ENCODE measurements at places on chromosomes 7 and 10.

GRCh38 chr10:71765176-71765904 lies 8.0 kb downstream of the VSIR start:
- no peak for DNase-seq

GRCh38 chr7:100017300-100017699 lies 1.9 kb downstream of the ZKSCAN1 start:
- DNase-seq, result no peak

DNA sequence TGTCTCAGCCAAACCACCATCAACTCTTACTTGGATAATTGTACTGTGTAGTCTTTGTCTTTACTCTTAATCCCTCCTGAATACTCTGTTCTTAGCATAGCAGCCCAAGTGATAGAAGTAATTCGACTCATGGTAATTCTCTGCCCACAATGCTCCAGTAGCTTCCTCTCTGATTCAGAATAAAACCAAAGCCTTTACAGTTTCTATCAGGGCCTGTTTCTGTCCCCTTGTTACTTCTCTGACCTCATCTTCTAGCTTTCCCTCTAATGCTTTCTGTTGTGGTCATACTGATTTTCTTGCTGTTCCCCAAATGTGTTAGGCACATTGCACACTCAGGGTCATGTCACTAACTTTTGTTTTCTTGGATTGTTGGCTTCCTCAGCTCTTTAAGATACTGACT lies 8.0 kb downstream of the ZNF518A start:
- no peak for DNase-seq

DNA sequence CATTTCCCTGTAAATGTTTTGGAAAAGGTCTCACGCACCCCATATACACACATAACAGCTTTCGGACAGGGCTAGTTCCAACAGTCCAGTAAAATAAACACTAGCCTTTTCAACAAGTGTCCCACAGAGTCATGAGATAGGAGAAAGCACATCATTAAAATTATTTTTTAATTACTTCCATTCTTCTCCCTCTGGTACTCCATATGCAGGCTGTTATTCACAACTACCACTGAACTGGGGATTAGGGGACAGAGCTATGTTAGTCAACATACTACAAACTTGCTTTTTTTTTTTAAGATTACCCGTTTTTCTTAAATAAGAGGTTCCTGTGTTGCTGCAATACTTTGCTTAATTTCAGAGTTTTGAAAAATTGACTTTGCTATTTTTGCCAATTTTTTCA lies 576.6 kb upstream of the KCND2 start:
- DNase-seq, result no peak

DNA sequence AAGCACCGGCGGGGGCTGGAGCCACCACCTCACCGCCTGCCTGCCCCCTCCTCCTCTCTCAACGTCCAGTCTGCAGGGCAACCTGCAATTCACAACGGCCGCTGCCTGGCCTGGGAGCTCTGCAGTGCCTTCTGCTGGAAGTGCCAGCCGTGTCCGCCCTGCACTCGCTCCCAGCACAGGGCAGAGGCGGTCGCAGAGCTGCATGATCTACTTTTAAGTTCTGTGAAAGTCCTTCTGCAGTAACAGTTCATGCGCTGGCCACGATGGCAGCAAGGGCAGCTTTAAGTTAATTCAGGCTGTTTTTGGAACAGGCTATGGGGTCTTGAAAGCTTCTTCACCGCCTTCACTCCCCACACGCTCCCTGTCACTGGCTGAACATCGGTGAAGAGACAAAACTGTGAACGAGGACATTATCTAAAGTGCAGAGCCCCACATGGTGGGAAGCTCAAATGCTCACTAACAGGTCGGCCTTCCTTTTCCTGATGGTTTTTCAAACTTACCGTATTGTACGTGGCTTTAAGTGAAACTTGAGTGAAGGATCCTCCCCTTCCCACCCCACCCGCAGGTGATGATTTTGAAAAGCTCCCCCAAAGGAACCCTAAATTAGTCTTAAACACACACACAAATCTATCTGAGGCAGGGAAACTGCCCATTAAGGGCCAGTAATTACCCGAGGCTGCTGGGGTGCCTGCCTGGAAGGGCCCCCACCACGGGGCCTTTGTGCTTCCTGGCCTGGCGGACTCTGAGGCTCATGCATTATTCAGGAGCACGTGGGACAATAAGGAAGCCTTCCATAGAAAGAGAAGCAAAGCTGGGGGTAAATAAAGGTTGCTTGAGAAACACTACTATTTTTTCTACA lies 504.3 kb downstream of the DNAJB6 start:
- DNase-seq, result no peak

- no peak for DNase-seq
Measured at GRCh38 chr10:83702731-83703130, 436.6 kb upstream of the GHITM start.

Measured in CD4-positive, alpha-beta T cell treated with Interleukin-17A for 4 hours (primary cell).